ENCODE measurements at places on chromosomes 7 and 10.

GRCh38 chr10:99345350-99345749 is 16.2 kb downstream of the CNNM1 start:
- no peak for DNase-seq

DNA sequence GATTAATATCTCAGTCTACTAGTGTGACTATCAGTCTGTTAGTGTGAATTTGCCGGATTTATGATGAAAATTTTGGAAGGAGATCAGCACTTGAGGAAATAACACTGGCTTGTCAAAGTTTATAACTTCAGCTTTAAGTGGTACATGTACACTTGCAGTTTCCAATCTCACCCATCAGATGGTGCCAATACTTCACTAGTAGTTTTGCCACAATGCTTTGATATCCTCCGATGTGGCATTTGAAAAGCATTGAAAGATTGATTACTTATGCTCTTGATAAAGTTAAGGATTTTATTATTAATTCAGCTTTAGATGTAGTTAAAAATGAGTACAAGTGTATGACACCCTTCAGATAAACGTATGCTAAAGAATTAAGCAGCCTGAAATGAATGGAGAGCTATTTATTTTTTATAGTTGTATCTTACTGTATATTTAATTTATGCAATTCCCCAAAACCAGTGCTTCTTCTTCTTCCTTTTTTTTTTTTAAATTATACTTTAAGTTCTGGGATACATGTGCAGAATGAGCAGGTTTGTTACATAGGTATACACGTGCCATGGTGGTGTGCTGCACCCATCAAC is 98.2 kb downstream of the ANLN start:
- DNase-seq = no peak

- DNase-seq = no peak
These were observed 162.9 kb downstream of the ARL5B start for GRCh38 chr10:18822156-18822555.

GRCh38 chr10:23338886-23339285 is 5.7 kb downstream of the C10orf67 start:
- no peak for DNase-seq

GRCh38 chr7:82805527-82805960 is 357.1 kb downstream of the PCLO start:
- peak; percentile 73 for DNase-seq

GRCh38 chr7:37112876-37113275 is 335.8 kb downstream of the ELMO1 start:
- DNase-seq = no peak

GRCh38 chr10:58919927-58920654 is 256.4 kb upstream of the PHYHIPL start:
- DNase-seq = peak; percentile 59

DNA sequence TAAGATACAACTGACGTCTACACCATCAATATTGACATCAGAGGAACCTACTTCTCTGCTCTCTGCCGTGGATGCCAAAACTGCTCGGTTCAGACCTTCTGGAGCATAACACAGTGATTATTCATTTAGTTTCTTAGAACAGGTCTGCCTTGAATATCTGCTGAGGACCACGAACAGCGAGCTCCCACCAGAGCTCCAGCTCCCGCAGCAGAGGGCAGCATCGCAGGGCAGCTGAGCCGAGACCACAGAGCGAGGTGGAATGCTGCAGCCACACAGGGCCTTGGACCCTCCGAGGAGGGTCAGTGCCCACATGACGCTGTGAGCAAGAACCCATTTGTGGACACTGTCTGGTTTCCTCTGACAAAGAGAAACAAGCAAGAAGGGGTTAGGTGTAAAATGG is 6.8 kb downstream of the VIPR2 start:
- no peak for DNase-seq

- no peak for DNase-seq
These were observed 393 bp upstream of the DNAJC1 start for GRCh38 chr10:22003964-22004281.

DNA sequence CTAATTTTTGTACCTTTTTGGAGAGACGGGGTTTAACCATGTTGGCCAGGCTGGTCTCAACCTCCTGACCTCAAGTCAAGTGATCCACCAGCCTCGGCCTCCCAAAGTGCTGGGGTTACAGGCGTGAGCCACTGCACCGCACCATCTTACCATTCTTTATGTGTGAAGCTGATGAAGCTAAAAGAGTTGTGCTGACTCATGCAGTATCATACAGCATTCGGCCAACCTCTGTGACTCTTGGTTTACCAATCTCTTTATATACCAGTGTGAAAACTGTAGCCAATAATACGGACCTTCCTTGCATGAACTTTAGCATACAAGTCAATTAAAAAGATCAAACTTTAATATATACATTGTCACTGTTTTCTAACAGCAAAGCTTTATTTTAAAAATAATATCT is 878.2 kb upstream of the MBL2 start:
- no peak for DNase-seq

- DNase-seq = peak; percentile 26
These were observed 59.6 kb upstream of the TRIL start for GRCh38 chr7:29017713-29018112.

DNA sequence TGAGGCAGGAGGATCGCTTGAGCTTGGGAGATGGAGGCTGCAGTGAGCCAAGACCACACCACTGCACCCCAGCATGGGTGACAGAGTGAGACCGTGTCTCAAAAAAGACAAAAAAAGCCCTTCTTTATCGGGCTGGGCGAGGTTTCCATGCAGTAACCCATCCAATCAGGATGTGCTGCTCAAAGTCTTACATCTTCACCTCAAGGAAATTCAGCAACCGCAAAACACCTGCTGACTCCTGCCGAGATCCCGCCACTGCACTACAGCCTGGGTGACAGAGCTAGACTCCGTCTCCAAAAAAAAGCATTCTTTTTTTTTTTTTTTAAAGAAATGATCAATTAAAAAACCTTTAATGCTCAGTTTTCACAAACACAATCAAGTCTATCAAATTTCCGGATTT is 75.7 kb upstream of the KCTD7 start:
- DNase-seq = no peak

- DNase-seq = no peak
These were observed 264.3 kb downstream of the ADK start for GRCh38 chr10:74415146-74415839.

DNA sequence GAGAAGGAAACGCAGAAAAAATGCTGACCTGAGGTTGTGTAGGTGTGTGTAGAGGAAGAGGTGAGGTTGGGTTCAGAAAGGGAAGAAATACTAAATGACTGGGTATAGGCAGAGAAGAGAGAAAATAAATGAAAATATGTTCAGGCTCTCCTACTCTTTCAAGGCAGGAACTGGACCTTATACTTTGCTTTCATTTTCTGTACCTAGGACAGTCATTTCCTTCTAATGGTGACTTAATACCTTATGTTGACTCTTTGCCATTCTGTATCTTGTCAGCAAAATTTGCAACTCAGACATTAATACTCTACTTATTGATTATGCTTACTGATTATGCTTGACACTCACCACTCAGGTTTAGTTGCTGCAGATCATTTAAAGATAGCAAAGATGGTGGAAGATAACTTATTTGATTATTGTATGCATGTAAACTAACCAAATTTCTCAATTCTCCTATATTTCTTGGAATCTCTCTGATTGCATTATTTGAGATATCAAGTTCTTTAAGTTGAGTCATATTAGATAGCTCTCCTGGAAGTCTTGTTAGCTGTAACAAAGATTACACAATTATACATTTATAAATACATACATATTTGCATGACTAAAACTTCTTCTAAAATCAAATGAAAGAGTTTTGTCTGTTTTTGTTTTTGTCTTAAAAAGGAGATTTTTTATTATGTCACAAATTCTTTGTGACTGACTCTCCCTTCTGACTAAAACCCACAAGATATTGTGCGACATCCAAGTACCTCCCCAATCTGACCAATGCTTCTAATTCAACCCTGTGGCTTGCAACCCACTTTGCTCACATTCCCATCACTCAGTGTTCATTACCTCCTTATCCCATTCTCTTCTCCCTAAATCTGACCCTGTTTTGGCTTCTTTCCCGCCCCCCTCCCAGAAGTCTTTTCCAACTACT is 20.0 kb downstream of the LRRD1 start:
- peak; percentile 73 for DNase-seq

- DNase-seq = no peak
These were observed 55.3 kb upstream of the BMPER start for GRCh38 chr7:33849971-33850559.

GRCh38 chr10:128448796-128449195 is 322.6 kb upstream of the MKI67 start:
- DNase-seq = no peak

GRCh38 chr10:122380703-122381102 is 6.2 kb downstream of the PLEKHA1 start:
- DNase-seq = no peak

DNA sequence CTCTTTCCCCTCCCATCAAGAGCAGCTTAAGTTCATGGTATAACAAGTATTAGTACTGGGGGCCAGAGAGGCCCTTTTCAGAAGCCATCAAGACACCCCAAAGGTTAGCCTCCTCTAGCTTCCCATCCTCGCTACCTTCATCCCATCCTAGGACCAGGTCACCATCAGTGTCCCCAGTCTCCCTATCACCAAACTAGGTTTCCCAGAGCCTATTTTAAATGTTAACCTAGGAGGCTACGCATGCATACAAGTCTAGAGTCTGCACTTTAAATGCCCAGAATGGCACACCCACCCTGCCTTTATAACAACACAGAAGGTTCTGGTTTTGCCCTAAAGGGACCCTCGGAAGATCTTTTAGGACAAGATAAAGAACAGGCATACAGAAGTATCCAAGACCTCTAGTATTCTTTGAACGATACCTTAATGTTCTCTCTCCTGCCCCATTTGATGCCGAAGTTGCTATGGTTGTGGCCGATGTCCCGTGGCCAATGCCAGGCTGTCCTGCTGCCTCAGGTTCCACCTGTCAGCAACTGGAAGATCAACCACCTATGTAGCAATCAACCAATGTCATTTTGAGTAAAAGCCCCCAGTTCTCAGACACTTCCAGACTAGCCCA is 2.2 kb downstream of the GPRIN2 start:
- DNase-seq = no peak

GRCh38 chr7:108623220-108623619 is 53.5 kb downstream of the DNAJB9 start:
- DNase-seq = no peak

- no peak for DNase-seq
These were observed 31.1 kb downstream of the CELF2 start for GRCh38 chr10:11048707-11049278.

All from AG04449 (cell line).